CD4-positive, alpha-beta T cell treated with Interferon gamma for 1 hour (primary cell): ENCODE measurements at places on chromosomes 11 and 22.

GRCh38 chr22:38027487-38027886 lies 29.7 kb upstream of the PICK1 start:
- DNase-seq, result no peak

DNA sequence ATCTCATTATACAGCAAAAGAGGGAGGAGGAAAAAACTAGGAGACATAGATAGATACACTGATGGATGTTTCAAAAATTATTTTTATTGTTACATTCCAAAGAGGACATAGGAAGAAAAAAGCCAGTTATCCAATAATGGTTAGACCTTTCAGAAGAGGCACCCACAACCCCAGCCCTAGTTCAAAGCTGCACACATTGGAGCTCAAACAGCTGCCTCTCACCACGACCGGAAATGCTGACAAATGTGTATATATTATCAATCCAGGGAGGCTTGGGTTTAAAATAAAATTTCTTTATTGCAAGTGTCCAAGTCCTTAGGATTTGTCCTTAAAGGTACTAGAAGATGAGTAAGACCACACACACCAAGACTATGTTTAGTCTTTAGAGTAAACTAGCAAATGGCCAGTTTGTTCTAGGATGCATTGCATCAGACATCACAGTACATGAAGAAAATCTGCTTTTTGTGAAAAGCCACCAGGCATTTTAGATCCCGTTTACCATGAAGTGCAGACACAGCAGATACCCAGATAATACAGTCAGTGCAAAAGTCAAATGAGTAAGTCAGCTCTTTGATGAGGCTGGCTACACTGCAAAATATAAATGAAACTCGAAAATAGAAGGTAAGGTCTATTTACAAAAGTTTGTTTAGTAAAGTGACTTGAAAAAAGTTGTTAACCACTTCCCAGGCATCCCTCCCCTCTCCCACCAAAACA lies 4.6 kb upstream of the ASCL3 start:
- DNase-seq, result no peak

- no peak for DNase-seq
Observed at GRCh38 chr22:19044381-19044780, 77.8 kb downstream of the DGCR2 start.

DNA sequence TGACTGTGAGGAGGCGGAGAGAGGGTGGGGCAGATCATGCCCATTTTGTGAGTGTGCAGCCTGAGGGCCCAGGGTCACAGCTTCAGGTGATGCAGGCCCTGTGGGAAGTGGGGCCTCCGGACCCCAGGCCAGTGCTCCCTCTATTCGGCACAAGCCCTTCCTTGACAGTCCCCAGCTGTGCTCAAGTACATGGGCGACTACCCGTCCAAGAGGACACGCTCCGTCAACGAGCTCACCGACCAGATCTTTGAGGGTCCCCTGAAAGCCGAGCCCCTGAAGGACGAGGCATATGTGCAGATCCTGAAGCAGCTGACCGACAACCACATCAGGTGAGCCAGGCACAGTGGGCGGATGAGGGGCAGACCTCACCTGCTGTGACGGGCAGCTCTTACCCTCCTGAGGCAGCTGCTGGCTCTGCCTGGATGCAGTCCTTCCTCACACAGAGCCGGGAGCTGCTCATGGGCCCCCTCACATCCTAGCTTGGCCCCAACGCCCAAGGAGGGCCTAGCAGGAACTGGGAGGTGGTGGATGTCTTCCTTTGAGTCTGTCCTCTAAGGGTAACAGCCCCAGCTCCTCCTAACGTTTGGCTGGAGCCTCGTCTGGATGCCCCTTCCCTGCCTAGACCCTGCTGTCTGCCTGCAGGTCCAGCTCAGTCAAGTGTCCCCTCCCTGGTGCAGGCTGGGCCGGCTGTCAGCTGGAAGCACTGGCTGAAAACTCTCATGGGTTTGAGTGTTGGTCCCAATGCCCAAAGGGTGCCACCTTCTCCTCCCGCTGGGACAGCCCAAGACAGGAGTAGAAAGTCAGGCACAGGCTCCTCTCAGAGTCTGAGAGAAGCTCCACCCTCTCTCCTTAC lies 76.1 kb downstream of the MYO7A start:
- no peak for DNase-seq

- no peak for DNase-seq
Observed at GRCh38 chr22:49764127-49764581, 63.5 kb downstream of the BRD1 start.

- no peak for DNase-seq
Observed at GRCh38 chr11:119525867-119526196, 102.9 kb upstream of the THY1 start.

DNA sequence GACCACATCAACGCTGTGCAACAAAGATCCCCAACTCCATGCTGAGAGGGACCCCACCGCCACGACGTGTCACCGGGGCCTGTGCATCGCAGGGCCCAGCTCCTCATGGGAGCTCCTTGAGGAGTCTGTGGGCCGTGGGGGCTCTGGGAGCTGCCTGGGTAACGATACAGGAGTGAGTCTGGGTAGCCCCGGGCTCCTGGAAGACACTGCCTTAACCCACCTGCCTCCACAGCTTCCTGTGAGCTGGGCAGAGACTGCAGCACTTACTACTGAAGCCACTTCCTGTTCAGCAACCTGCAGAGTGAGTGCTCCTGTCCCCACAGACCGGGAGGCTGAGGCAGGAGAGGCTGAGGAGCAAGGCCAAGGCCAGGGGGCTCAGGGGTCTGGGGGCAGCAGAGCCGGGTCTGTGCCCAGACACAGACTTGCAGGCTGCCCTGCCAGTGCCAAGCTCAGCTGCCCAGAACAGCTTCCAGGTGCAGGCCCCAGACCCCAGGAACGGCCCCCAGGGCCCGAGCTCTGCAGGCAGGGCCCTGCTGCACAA lies 226.7 kb downstream of the BRD1 start:
- DNase-seq, result no peak

DNA sequence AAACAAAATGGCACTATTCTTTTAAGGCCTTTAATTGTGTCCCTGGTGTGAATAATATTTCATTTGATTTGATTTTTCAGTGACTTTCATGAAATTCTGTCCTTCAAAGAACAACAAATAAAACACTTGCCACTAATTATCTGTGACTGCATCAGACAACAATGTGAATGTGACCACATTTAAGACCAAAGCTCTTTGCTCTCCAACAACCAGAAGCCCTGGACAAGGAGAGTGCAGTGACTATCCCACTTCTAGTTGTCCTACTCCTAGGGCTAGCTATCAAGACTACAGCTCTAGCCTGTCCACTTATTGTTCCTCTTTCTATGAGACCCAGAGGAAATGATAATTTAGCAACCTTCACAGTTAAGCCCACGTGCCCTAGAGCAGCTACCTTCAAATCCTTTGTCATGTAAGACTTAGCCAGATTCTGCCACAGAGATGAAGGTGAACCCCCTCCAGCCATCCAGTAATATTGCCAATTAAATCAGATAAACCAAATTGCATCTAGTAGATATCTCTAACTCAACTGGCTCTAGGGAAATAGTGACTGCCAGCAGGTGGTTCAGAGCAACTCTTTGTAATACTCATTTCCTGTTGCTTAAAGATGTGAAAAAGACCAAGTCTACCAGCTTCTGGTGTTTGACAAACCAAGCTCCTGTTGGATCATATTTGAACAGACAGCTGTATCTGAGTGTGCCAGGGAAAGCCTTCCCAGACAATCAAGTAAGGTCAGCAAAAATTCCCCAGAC lies 142.6 kb upstream of the BLID start:
- DNase-seq, result no peak

GRCh38 chr11:86743223-86744118 lies 56.9 kb upstream of the PRSS23 start:
- peak; percentile 7 for DNase-seq

DNA sequence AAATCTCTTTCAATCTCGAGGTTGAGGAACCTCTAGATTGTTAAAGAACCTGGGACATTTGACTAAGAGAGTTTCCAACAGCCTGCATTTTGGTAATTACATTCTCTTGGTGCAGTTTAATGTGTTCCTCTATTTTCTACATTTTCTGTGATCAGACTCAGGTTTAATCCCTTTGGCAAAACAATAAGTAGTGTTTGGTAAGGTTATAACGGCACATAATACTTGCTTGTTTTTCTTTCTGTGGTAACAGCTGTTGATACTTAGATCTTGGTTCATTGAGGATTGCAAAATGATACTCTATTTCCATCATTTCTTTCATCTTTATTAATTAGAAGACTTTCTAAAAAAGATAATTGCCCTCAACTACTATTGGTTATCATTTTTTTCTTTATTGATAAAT lies 271.3 kb downstream of the SBF2 start:
- DNase-seq, result no peak

DNA sequence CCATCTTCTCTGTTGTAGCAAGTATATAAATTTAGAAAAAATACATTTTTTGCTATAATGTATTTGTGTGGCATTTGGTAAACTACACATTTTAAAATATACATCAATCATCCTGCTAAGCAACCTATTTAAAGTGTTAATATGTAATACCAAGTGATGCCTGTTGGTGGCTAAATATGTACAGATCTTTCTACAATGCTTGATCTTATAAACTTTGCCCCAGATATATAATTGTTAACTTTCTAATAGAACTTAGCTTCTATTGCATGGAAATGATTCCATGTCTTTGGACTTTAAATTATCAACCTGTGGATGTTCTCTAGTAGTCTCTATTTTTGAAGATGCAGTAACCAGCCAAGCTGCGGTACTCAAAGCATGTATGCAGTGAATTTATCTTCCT lies 1260.4 kb upstream of the RAG2 start:
- no peak for DNase-seq

DNA sequence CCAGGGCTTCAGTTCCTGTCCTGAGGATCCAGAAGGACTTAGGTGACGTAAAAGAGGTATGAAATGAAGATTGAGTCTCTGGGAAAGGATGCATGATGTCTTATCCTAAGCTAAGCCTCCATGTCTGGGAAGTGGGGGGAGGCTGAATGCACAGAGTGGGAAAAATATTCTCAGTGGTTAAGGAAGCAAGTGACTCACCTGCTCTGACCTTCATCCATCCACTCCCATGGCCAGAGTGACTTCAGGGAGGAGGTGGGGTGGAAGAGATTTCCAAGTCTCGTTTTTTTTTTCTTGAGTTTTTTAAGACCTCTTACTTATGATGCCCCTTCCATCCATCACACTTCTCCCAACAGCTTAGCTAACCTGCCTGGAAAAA lies 32.5 kb upstream of the POLD3 start:
- no peak for DNase-seq
